ENCODE measurements at places on chromosomes 5 and 9. TPM values are rescaled to one million over a fixed set of nuclear protein-coding genes. Genes with fewer than 3 reads are reported as not detected.

The FOXD4L4 gene
- not detected for total RNA-seq

The CXXC5 gene
- total RNA-seq: 1.2 TPM

The SGCD gene
- total RNA-seq: not detected

- peaks cover 14% of the 10 kb centered on the region for H3K27me3 ChIP-seq
- peak within 1 kb of the TSS; percentile 70 for H3K4me3 ChIP-seq
- DNase-seq: peak; percentile 86
- no peaks in the 10 kb centered on the region for H3K36me3 ChIP-seq
Measured at GRCh38 chr9:133991964-133992779, at the start of gene VAV2. Gene VAV2, minus strand, starts transcription at chr9:133992324. Its CDS starts 46 bp downstream, at chr9:133992278.

GRCh38 chr5:174065528-174066197 lies 20.2 kb downstream of the NSG2 start:
- no peak overlapping the region for H3K4me3 ChIP-seq
- H3K27me3 ChIP-seq: peaks cover 4% of the 10 kb centered on the region
- no peaks in the 10 kb centered on the region for H3K36me3 ChIP-seq

- no peak for DNase-seq
- H3K27ac ChIP-seq: no peak overlapping the region
- peaks cover 13% of the 10 kb centered on the region for H3K27me3 ChIP-seq
- no peaks in the 10 kb centered on the region for H3K4me1 ChIP-seq
- H3K4me3 ChIP-seq: no peak overlapping the region
- H3K36me3 ChIP-seq: no peaks in the 10 kb centered on the region
Measured at GRCh38 chr5:180202939-180203573, 6.0 kb downstream of the RASGEF1C start.

DNA sequence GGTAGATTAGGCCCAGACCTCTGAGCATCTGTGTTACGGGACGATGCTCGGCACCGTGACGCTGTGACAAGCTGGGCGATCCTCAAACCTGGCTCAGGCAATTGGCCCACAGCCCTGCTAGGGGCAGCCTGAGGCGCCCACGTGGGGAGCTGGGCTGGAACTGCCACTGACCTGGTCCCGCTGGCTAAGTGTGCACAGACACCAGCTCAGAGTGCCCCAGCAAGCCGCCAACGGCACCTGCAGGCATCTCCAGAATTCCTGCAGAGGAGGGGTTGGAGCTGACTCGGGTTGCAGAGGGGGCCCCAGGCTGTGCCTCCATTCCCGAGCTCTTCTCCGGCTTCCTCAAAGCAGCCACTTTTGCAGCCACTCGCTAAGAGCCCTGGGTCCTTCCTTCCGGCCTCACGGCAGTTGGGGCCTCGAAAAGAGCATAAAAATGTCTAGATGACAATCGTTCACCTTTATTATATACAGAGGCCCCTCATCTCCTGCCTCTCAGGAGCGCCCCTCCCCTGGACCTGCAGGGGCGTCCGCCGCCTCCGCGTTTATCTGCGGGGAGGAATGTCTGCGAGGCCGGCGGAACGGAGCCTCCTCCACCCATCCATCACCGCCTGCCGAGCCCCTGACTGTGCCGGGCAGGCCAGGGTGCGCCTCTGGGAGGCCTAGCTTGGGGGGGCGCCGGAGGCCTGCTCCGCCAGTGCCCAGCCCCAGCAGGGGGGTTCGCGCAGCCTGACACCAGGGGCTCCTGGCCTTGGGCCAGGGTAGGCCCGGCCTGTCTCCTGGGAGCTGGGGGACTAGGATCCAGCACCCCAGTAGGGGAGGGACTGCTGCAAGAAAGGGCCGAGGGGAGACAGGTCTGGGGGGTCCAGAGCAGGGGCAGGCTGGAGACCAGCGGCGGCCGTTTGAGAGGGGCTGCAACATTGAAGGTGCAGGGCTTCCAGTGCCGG lies 144.9 kb downstream of the BARX1 start:
- H3K27me3 ChIP-seq: peaks cover 2% of the 10 kb centered on the region
- peak; percentile 31 for DNase-seq
- no peaks in the 10 kb centered on the region for H3K36me3 ChIP-seq
- H3K27ac ChIP-seq: no peak overlapping the region
- no peaks in the 10 kb centered on the region for H3K4me1 ChIP-seq

DNA sequence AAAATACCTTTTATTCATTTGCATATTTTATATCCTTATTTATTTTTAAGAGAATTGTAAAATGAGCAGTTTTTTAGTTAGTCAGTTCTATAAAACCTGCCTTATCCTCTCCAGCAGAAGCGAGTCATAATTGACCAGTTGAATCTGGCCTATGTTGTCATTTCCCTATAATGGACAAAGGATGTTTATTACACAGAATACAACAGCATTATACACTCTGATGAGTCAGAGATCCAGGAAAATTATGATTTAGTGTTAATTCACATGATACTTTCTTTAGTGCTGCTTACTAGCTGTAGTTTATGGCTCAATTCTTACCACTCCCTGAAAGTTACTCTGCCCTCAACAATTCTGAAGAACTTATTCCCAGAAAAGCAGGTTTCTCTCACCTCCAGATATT lies 26.8 kb upstream of the LURAP1L start:
- H3K27me3 ChIP-seq: no peaks in the 10 kb centered on the region
- no peak overlapping the region for H3K27ac ChIP-seq
- H3K4me1 ChIP-seq: no peaks in the 10 kb centered on the region
- H3K36me3 ChIP-seq: no peaks in the 10 kb centered on the region
- no peak overlapping the region for H3K4me3 ChIP-seq
- no peak for DNase-seq

GRCh38 chr5:163578652-163579051 lies 73.2 kb downstream of the MAT2B start:
- H3K4me1 ChIP-seq: no peaks in the 10 kb centered on the region
- H3K27ac ChIP-seq: no peak overlapping the region
- no peaks in the 10 kb centered on the region for H3K36me3 ChIP-seq

DNA sequence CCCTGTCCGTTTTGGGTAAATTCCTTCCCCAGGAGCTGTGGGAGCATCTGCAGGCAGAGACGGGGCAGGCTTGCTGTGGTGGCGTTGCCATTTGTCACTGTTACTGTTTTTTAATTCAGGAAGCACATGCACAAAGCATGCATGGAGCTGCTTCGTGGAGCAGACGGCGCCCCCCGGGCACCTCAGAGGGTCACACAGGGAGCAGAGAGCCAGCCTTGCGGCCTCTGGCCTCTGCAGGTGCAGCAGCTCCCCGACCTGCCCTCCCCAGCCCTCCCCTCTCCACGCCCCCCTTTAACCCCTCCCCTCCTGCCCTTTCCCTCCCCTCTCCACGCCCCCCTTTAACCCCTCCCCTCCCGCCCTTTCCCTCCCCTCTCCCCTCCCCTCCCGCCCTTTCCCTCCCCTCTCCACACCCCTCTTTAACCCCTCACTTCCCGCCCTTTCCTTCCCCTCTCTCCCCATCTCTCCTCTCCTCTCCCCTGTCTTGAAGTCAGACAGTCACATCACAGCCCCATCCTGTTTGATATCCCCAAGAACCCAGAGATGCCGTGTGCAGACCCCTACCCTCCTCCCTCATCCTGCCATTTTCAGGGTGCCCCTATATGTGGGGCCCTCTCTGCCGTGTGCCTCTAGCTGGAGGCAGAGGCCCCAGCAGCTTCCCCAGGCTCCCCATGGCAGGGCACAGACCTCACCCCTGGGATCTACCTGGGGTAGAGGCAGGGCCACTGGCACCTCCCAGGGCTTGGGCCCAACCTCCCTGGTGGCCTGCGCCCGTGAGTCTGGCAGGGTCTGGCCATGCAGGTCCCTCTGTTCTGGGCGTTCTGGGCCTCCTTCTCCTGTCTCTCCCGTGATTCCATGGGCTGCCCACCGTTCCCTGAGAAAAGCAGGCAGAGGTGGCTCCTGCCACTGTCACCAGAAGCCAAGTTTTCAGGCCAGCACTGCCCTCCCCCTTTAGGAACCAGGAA lies 29.6 kb upstream of the UBAC1 start:
- no peak overlapping the region for H3K27ac ChIP-seq
- H3K4me1 ChIP-seq: peaks cover 2% of the 10 kb centered on the region
- DNase-seq: peak; percentile 67

DNA sequence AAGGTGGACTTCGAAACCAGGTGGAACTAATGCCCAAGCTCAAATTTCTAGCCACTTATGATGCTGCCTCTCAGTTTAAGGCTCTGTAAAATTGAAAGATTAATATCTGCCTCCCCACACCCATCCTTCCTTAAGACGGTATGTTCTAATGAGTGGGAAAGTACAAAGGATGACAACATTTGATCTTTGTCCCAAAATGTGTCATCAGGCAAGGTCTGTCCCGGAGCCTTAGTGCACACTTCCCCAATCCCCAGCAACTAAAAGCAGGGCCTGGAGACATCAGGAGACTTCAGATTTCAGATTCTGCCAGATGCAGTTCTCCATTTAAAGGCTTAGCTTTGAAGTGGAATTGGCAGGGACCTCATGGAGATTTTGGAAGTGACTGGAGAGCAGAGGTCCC lies 316.5 kb downstream of the ASTN2 start:
- no peak overlapping the region for H3K4me3 ChIP-seq
- H3K27me3 ChIP-seq: no peaks in the 10 kb centered on the region
- no peak for DNase-seq
- H3K36me3 ChIP-seq: no peaks in the 10 kb centered on the region
- no peak overlapping the region for H3K27ac ChIP-seq

- H3K27me3 ChIP-seq: no peaks in the 10 kb centered on the region
- no peaks in the 10 kb centered on the region for H3K4me1 ChIP-seq
- H3K4me3 ChIP-seq: no peak overlapping the region
Measured at GRCh38 chr5:153835891-153836515, 202.7 kb downstream of the FAM114A2 start.

DNA sequence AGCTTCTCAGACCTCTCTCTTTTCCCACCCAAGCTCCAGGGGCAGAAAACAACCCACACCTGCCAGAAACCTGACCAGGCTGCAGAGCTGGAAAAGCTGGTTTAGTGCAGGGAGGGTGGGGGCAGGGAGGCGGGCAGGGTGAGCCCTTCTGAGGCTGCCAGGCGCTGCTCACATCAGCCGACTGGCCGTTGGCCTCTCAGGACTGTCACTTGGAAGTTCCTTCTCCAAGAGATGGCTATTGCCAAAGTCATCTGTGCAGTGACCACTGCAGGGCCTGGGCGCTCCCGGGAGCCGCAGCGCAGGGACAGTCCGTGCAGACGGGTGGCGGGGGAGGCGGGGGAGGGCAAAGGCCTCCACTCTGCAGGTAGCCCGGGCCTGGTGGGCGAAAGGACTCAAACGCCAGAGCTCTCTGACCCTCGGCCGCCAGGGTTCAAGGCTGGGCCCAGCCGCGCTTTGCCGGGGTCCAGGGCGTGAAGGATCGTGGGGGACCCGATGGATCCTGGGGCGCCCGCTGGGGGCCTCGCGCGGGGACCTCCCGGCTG lies 205.0 kb upstream of the IER5L start:
- no peak overlapping the region for H3K27ac ChIP-seq
- peaks cover 7% of the 10 kb centered on the region for H3K27me3 ChIP-seq
- no peaks in the 10 kb centered on the region for H3K36me3 ChIP-seq
- peaks cover 4% of the 10 kb centered on the region for H3K4me1 ChIP-seq
- no peak for DNase-seq
- peak overlapping the region; percentile 68 for H3K4me3 ChIP-seq

DNA sequence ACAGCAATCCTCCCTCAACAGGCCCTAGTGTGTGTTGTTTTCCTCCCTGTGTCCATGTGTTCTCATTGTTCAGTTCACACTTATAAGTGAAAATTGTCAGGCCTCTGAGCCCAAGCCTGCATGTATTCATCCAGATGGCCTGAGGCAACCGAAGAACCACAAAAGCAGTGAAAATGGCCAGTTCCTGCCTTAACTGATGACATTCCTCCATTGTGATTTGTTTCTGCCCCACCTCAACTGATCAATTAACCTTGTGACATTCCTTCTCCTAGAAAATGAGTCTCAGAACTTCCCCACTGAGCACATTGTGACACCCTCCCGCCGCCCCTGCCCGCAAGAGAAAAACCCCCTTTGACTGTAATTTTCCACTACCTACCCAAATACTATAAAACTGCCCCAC lies 17.4 kb upstream of the TRPC7 start:
- H3K36me3 ChIP-seq: no peaks in the 10 kb centered on the region
- no peaks in the 10 kb centered on the region for H3K4me1 ChIP-seq
- H3K27me3 ChIP-seq: no peaks in the 10 kb centered on the region

GRCh38 chr5:8383616-8384015 lies 514.7 kb downstream of the MTRR start:
- no peak for DNase-seq
- no peak overlapping the region for H3K27ac ChIP-seq
- H3K4me3 ChIP-seq: no peak overlapping the region
- H3K36me3 ChIP-seq: no peaks in the 10 kb centered on the region
- H3K4me1 ChIP-seq: no peaks in the 10 kb centered on the region
- no peaks in the 10 kb centered on the region for H3K27me3 ChIP-seq

DNA sequence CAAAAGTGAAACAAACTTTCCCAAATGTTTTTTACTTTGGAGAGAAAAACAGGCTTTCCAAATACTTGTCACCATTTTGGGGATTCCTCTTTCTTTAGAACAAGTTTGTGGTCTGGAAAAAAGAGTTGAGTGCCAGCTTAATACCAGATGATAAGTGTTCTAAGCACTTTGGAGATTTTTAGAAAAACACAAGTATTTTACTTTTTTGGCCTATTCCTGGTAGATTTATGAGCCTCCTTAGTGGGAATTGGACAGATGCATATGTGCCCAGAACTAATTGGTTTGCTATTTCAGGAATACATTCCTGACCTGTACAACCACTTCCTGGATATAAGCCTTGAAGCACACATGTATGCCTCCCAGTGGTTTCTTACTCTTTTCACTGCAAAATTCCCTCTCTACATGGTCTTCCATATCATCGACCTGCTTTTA lies 40.5 kb downstream of the GPR21 start:
- no peak overlapping the region for H3K4me3 ChIP-seq
- H3K36me3 ChIP-seq: peaks cover 17% of the 10 kb centered on the region
- no peak for DNase-seq
- H3K27me3 ChIP-seq: no peaks in the 10 kb centered on the region
- no peak overlapping the region for H3K27ac ChIP-seq

- H3K4me1 ChIP-seq: peaks cover 54% of the 10 kb centered on the region
- no peaks in the 10 kb centered on the region for H3K36me3 ChIP-seq
- no peaks in the 10 kb centered on the region for H3K27me3 ChIP-seq
Measured at GRCh38 chr5:96868603-96869371, 7.5 kb upstream of the ERAP2 start.

- H3K27me3 ChIP-seq: peaks cover 73% of the 10 kb centered on the region
- peaks cover 3% of the 10 kb centered on the region for H3K4me1 ChIP-seq
- peaks cover 6% of the 10 kb centered on the region for H3K36me3 ChIP-seq
- no peak overlapping the region for H3K4me3 ChIP-seq
- H3K27ac ChIP-seq: peak overlapping the region; percentile 45
- no peak for DNase-seq
Measured at GRCh38 chr5:171316258-171317121, 7.4 kb downstream of the TLX3 start.

DNA sequence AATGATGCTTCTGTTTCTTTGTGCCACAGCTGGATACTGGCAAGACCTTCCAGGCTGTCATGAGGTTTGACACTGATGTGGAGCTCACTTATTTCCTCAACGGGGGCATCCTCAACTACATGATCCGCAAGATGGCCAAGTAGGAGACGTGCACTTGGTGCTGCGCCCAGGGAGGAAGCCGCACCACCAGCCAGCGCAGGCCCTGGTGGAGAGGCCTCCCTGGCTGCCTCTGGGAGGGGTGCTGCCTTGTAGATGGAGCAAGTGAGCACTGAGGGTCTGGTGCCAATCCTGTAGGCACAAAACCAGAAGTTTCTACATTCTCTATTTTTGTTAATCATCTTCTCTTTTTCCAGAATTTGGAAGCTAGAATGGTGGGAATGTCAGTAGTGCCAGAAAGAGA lies 65.5 kb downstream of the ACO1 start:
- no peak for DNase-seq
- H3K27ac ChIP-seq: no peak overlapping the region
- peaks cover 70% of the 10 kb centered on the region for H3K36me3 ChIP-seq
- no peak overlapping the region for H3K4me3 ChIP-seq
